ENCODE measurements at places on chromosomes 4 and X.
A peak's percentile ranks its signal among the peaks of the same experiment; 100 is the strongest.

- no peak for DNase-seq
Measured at GRCh38 chrX:30990361-30990760, 81.5 kb downstream of the FTHL17 start.

- DNase-seq = no peak
Measured at GRCh38 chr4:66609014-66609413, 936.3 kb downstream of the CENPC start.

DNA sequence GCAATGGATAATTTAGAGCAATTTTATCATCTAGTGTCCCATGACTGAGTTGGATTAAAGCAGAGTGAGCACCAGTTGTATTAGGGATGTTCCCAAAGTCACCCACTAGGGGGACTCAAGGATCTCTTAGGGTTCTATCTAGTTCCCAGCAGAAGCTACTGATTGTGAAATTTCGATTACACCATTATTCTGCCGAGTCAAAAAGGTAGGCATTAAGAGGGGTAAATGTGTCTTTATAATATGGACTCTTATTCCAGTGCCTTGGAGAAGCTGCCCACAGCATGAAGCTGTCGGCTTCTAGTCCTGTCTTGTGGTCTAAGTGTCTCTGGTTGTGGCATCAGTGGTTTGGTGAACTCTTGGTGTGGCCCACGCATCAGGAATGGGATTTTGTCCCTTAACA, 53.3 kb downstream of the RGS12 start:
- DNase-seq = peak; percentile 56

DNA sequence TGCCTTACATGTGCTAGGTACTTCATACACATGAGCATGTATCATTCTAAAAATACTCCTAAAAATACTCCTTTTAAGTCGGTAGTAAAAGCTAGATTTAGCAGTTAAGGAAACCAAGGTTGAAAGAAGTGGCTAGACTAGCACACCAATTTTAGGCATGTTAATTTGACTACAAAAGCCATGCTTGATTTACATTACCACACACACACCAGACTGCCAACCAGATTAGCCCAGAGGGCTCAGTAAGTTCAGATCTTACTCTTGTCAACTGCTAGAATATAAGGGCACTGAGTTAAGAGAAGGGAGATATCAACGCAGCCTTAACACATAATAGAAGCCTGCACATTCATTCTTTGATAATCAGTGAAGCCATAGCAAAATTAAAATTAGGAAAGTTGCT, 117.9 kb downstream of the MID1IP1 start:
- DNase-seq = no peak

DNA sequence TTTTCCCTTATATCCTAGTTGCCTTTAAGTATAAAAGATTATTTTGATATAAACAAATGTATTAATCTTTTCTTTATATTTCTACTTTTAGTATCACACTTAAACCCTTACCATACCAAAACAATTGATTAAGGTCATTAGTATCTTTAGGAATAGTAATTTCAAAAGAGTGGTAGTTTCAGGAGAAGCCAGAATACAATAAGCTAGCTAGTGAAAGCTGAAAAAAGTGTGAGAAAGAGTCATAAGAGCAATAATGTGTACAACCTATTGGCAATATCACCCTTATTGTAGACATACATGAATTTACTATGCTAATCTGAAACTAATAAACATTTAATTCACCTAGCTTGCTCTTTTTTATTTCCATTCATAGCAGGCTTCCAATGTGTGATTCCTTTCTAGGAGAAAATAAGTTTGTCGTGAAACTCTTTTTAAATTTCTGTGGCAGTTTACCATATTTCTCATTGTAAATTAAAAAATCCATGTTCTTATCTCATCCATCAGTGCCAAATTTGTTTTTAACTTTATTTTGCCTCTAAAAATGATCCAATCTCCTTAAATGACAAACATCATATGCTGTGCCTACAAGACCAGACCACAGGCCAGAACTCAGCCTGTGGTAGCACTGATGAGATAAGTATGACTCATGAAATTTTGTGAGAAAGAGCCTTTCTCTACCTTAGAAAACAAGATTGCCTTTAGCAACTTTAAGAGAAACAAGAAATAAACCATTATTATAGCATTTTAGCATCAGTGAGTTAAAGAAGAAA, 8.1 kb downstream of the NEK1 start:
- no peak for DNase-seq

DNA sequence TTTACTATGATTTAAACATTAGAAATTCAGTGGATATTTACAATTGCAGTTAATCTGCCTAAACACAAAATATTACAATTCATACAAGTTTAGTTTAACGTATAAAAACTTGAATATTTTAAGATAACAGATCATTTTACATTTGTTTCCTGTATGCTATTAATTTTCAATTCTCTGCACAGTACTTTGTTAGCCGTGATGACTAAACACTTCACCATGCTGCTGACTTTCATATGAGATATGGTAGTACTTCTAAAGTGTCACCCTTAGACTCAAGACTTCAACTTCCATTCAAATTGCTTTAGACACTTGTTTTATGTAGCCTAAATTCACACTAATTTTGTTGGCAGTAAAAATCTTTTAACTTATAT, 1646.4 kb upstream of the ADGRL3 start:
- DNase-seq = no peak

GRCh38 chr4:162392946-162393345, 229.1 kb upstream of the FSTL5 start:
- no peak for DNase-seq

DNA sequence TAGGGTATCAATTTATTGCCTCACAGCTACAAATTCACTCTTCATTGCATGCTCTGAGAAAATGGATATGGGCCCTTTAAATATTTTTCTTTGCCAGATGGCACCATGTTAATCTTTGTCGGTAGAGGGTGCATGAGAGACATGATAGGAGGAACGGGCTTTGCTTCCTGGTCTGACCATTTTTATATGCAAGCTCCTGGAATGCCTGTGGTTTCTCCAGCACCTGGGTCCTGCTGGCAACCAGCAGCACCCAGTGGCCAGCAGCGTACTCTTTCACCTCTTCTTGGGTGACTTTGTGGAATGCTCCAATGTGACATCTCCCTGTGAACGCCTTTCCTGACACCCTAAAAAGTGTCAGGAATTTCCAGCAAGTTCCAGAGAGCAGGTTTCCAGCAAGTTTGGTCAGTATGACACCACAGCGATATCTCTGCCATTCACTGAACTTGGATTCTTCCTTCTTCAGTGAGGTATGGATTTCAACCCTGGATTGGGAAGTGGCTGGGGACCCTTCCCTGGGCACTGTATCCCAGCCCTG, 140.3 kb upstream of the PGRMC2 start:
- DNase-seq = no peak

- DNase-seq = no peak
Measured at GRCh38 chr4:113810906-113811305, 49.4 kb upstream of the CAMK2D start.

GRCh38 chr4:185956544-185956940, 112.4 kb upstream of the TLR3 start:
- no peak for DNase-seq

GRCh38 chr4:108683479-108683878, 33.1 kb downstream of the OSTC start:
- no peak for DNase-seq

Measured in CD4-positive, alpha-beta T cell treated with Interleukin-6 at 100 ng/mL for 8 hours (primary cell).